Suprapubic skin (tissue), 4 donors: ENCODE measurements at places on chromosomes 12 and 14. TPM values are rescaled to one million over a fixed set of nuclear protein-coding genes. Genes with fewer than 3 reads are reported as not detected.

The RTN1 gene
- total RNA-seq = 3.9 TPM

The BHLHE41 gene
- total RNA-seq = 2.5 TPM

The TAS2R42 gene
- not detected for total RNA-seq

The GXYLT1 gene
- 9.9 TPM for total RNA-seq

The KRT78 gene
- total RNA-seq = 77.2 TPM

The HELB gene
- total RNA-seq = 1.5 TPM

The NAV3 gene
- total RNA-seq = 18.5 TPM

The CNPY2 gene
- 36.4 TPM for total RNA-seq

The ADAM21 gene
- not detected for total RNA-seq

The CCDC38 gene
- not detected for total RNA-seq
